Thymus (tissue), 14 donors: ENCODE measurements at places on chromosomes 2 and 18. TPM values are rescaled to one million over a fixed set of nuclear protein-coding genes. Genes with fewer than 3 reads are reported as not detected.

GRCh38 chr2:234447963-234448362 lies 48.9 kb downstream of the ARL4C start:
- no peak overlapping the region for H3K4me3 ChIP-seq
- DNase-seq: no peak
- no peaks in the 10 kb centered on the region for H3K27me3 ChIP-seq
- H3K27ac ChIP-seq: no peak overlapping the region

SPC25 gene
- 1.8 TPM for polyA plus RNA-seq

CD8A gene
- 242 TPM for polyA plus RNA-seq

SLC30A3 gene
- 0.18 TPM for polyA plus RNA-seq

DNA sequence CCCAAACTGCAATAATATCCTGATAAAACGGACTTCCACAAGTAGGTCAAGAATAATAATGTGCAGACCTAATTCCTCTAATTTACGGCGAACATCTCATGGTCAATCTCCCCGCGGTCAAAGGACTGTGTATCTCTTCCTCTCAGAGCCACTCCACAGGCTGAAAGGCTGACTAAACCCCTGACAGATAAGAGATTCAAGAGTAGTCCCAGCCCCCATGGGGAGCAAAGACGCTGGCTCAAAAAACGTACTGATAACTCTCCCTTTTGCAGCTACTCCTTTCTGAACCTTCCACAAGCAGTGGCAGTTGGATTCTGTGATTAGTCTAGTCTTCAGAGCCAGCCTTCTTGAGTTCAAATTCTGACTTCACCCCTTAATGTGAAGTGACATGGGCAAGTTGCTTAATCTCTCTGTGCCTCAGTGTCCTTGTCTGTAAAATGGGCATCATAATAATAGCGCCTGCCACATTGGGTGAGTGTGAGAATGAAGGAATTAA lies 19.7 kb upstream of the IL18R1 start:
- no peak overlapping the region for H3K27ac ChIP-seq
- no peaks in the 10 kb centered on the region for H3K36me3 ChIP-seq
- H3K27me3 ChIP-seq: no peaks in the 10 kb centered on the region
- no peaks in the 10 kb centered on the region for H3K4me1 ChIP-seq

DNA sequence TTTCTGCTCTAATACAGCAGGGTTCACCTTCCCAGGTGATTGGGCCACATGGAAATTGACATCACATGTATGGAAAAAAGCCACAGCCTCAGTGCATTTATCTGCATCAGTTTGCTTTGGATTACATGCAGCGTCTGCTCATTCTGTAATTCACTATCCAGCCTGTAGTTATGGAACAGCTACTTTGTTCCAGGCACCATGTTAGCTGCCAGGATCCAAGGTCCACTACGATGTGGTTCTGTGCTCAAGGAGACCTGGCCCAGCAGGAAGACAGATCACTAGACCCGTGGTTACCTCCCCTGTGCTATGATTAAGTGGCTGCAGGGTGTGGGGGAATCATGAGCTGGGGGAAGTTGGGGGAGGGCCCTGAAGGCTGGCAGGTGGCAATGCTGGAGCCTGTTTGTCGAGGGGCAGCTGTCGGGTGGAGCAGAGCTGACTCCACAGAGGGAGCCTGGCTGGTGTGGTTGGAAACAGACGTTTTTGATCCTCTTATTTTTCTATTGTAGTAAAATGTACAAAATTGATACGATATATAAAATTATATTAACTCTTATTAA lies 58.6 kb downstream of the TSHZ1 start:
- H3K36me3 ChIP-seq: no peaks in the 10 kb centered on the region
- no peaks in the 10 kb centered on the region for H3K27me3 ChIP-seq
- H3K4me3 ChIP-seq: no peak overlapping the region
- H3K4me1 ChIP-seq: peaks cover 11% of the 10 kb centered on the region
- DNase-seq: peak; percentile 19

IL1F10 gene
- polyA plus RNA-seq: 1.1 TPM

DNA sequence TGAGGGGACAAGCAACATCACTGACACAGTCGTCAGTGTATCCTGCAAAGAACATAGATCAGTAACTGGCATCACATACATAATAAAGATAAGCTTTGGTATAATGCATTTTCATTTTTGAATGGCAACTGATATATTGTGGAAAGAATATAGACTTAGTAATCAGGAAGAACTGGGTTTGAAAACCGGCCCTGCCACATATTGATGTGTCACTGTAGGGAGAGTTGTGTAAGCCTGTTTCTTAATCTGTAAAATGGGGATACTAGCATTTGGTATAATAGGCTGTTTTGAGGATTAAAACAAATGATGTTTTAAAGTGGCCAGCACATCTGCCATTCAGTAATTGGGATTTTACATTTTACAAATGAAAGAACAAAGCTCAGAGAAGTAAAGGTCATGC lies 277.8 kb upstream of the CNTNAP5 start:
- H3K4me1 ChIP-seq: no peaks in the 10 kb centered on the region
- H3K4me3 ChIP-seq: no peak overlapping the region
- H3K36me3 ChIP-seq: no peaks in the 10 kb centered on the region
- no peaks in the 10 kb centered on the region for H3K27me3 ChIP-seq
- no peak for DNase-seq

DNA sequence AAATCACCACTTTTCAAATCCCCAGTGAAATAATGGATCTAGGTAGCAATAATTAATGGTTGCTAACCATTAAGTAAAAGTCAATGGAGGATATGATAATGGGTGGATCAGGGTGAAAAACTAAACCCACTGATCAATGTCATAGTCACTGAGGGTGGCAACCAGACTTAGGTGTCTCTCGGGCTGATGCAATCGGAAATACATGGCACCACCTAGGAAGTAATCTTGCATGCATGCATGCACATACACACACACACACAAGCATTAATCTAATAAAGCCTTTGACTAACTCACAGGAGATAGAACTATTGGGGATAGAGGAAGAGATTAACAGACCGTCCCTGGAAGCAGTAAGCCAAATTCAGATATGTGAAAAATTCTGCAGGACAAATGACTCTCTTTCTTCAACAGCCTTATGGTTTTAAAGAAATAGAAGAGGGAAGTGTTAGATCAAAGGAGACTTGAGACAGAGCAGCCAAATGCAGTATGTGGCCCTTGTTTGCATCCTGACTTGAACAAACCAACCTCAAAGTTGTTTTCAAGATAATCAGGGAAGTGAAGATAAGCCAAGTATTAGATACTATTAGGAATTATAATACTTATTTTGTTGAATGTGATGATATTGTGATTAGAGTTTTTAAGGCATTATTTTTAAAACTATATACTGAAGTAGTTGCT lies 186.0 kb upstream of the RMP24 start:
- no peak for DNase-seq
- H3K4me3 ChIP-seq: no peak overlapping the region
- H3K27me3 ChIP-seq: no peaks in the 10 kb centered on the region
- no peaks in the 10 kb centered on the region for H3K4me1 ChIP-seq
- H3K36me3 ChIP-seq: no peaks in the 10 kb centered on the region

DNA sequence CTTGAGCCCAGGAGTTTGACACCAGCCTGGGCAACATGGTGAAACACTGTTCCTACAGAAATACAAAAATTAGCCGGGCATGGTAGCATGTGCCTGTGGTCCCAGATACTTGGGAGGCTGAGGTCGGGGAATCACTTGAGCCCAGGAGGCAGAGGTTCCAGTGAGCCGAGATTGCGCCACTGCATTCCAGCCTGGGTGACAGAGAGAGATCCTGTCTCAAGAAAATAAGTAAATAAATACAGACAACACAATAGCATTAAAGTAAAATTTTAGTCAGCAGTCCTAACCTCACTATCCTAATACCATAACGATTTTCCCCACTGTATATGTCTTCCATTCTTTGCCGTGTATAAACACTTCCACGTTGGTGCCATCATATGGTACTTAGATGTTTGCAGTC lies 83.0 kb upstream of the MBOAT2 start:
- no peaks in the 10 kb centered on the region for H3K27me3 ChIP-seq
- no peak overlapping the region for H3K27ac ChIP-seq
- H3K4me3 ChIP-seq: no peak overlapping the region

DNA sequence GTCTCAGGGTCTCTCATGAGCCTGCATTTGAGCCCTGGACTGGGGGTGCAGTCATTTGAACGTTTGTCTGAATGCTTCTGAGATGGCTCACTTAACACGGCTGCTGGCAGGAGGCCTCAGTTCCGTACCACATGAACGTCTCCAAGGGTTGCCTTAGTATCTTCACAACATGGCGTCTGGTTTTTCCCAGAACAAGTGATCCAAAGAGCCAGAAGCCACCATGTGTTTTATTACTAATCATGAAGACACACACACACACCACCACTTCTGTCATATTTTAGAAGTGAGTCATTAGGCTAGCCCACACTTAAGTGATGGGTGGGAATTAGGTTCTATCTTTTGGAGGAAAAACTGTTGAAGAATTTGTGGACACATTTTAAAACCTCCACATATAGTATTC lies 15.0 kb upstream of the MYO1B start:
- no peak overlapping the region for H3K4me3 ChIP-seq
- H3K4me1 ChIP-seq: no peaks in the 10 kb centered on the region
- no peaks in the 10 kb centered on the region for H3K36me3 ChIP-seq
- no peak overlapping the region for H3K27ac ChIP-seq
- no peak for DNase-seq

- H3K27me3 ChIP-seq: no peaks in the 10 kb centered on the region
- H3K36me3 ChIP-seq: no peaks in the 10 kb centered on the region
- no peak overlapping the region for H3K27ac ChIP-seq
- H3K4me1 ChIP-seq: no peaks in the 10 kb centered on the region
Observed at GRCh38 chr18:72013427-72013850, 530.7 kb downstream of the CBLN2 start.

GRCh38 chr2:169984145-169984544 lies 156.9 kb downstream of the UBR3 start:
- H3K4me3 ChIP-seq: no peak overlapping the region
- H3K27ac ChIP-seq: no peak overlapping the region
- H3K36me3 ChIP-seq: no peaks in the 10 kb centered on the region
- H3K4me1 ChIP-seq: no peaks in the 10 kb centered on the region
- H3K27me3 ChIP-seq: no peaks in the 10 kb centered on the region

MC5R gene
- polyA plus RNA-seq: 0.27 TPM

BOK gene
- 5.1 TPM for polyA plus RNA-seq

GRCh38 chr18:49460976-49461601 lies 644 bp upstream of the DYM start:
- no peaks in the 10 kb centered on the region for H3K27me3 ChIP-seq
- H3K36me3 ChIP-seq: no peaks in the 10 kb centered on the region
- peaks cover 6% of the 10 kb centered on the region for H3K4me1 ChIP-seq

DNA sequence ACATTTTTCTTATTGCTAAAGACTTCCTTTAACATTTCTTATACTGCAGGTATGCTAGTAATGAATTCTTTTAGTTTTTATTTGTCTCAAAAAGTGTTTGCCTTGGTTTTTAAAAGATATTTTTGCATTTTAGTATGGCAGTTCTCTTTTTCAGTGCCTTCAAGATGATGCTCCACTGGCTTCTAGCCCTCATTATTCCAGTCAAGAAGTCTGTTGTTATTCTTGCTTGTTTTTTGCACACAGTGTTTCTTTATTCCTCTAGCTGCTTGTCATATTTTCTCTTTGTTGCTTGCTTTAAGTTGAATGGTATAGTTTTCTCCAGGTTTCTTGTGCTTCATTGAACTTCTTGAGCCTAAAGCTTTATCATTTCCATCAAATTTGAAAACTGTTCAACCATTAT lies 158.0 kb upstream of the SPHKAP start:
- no peak for DNase-seq
- H3K27me3 ChIP-seq: no peaks in the 10 kb centered on the region
- no peak overlapping the region for H3K4me3 ChIP-seq
- H3K4me1 ChIP-seq: no peaks in the 10 kb centered on the region
- no peak overlapping the region for H3K27ac ChIP-seq

GRCh38 chr2:30149513-30149912 lies 2.7 kb downstream of the YPEL5 start:
- H3K27ac ChIP-seq: no peak overlapping the region
- peaks cover 9% of the 10 kb centered on the region for H3K36me3 ChIP-seq
- no peaks in the 10 kb centered on the region for H3K27me3 ChIP-seq
- peaks cover 8% of the 10 kb centered on the region for H3K4me1 ChIP-seq

- H3K36me3 ChIP-seq: no peaks in the 10 kb centered on the region
- DNase-seq: no peak
- H3K27ac ChIP-seq: no peak overlapping the region
Observed at GRCh38 chr2:211049321-211050018, 493.1 kb downstream of the CPS1 start.
